Midbrain (tissue), 1 donor: ENCODE measurements at places on chromosomes 6 and 20.

GRCh38 chr6:137405806-137406205 lies 88.4 kb downstream of the OLIG3 start:
- DNase-seq: no peak

GRCh38 chr20:53957451-53958172 lies 112.8 kb downstream of the BCAS1 start:
- no peak for DNase-seq

- DNase-seq: no peak
Observed at GRCh38 chr6:110467566-110468140, 8.8 kb downstream of the SLC22A16 start.

DNA sequence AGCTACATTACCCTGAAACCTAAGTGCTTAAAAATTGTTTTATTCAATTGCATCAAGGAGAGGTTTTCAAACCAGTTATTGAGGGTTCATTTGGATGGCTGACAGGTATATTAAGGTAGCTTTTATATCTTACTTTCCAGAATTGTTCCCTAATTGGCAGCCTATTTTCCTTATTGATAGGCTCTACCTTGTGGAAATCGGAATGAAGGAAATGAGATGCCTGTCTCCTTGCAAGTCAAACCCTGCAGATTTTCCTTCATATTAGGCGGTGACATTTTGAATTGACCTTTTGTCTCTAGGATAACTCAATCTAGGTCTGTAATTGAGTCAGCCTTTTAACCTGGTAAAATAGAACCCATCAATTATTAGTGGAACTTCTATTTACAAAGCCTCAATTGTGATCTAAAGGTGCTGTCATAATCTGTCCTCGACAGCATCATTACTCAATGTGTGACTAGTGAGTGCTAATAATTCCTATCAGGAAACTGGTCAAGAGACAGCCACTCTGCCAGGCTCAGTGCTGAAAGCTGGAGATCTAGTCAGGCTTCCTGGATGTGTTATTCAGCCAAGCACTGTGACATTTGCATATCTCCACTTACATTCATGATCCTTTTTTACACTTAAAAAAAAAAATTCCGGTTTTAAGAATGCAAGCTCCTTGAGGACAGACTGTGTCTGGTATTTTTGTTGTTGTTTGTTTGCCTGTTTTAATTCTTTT lies 20.1 kb downstream of the OPRM1 start:
- DNase-seq: no peak

GRCh38 chr20:53148771-53149147 lies 176.6 kb downstream of the TSHZ2 start:
- no peak for DNase-seq

DNA sequence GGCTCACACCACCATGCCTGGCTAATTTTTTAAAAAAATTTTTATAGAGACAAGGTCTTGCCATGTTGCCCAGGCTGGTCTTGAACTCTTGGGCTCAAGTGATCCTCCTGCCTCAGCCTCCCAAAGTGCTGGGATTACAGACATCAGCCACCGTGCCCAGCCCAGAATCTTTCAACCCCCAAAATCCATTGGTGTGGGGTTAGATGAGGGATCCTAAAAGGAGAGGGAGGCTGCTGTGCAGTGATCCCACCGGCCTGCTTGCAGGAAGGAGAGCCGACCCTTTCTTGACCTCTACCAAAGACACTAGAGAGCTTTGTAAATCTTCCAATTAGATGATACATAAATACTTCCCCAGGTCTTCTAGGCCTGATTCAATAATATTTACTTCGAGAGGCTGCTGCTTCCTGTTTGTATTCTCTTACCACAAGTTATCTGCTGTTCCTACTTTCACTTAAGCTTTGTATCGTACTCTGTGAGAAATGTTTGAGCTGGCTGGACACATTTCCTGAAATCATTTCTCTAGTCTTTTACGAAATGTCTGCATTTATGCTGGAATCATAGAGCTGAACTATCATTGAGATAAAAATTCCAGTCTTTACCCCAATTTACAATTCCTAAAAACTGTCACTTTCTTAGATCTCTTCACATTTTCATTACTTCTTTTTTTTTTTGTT lies 49.3 kb upstream of the IER3 start:
- no peak for DNase-seq

DNA sequence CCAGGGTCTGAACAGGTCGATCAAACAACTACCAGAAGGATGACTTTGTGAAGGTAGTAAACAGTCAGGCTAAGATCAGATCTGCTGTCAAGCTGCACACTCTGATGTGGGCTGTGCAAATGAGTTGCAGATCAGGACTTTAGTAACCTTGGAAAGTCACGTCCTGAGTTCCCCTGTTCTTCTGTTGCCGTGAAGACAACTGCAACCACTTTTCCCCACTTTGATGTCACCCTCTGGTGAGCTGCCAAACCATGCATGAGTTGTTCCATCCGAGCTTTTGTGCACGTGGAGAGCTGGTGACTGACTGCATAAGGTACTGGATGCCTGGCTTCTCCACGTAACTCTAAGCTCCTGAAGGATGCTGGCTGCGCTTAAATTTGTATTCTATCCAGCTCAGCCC lies 111.0 kb downstream of the CD83 start:
- DNase-seq: no peak

DNA sequence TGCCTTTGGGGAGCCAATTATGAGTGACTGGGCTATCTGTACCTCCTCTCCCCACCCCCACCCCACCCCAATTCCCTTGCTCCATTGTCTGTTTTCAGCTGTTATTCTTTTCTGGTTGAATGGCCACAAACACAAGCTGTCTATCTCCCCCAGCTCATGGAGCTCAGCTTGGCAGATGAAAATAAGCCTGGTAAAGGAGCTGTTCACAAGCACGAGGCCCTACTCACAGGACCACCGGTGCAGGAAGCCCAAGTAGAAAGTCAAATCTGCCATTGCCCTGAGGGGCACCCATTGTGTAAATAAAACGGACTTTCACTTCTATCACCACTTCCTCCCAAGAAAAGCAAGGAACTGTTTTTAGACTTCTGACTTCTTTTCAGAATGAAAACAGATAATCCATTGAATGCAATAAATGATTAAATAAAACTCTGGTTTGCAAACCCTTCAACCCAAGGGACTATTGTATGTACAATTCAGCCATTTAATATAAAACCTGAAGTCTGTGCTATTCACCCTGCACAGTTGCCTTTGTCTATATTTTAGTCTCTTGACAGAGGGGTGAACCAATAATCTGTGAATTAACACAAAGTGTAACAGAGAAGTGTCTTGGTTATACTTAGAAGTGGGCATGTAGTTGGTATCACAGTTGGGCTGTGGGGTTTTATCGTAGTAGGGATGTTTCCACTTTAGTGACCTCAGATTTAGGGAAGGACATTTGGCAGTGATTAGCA lies 27.7 kb downstream of the RIPOR2 start:
- no peak for DNase-seq

DNA sequence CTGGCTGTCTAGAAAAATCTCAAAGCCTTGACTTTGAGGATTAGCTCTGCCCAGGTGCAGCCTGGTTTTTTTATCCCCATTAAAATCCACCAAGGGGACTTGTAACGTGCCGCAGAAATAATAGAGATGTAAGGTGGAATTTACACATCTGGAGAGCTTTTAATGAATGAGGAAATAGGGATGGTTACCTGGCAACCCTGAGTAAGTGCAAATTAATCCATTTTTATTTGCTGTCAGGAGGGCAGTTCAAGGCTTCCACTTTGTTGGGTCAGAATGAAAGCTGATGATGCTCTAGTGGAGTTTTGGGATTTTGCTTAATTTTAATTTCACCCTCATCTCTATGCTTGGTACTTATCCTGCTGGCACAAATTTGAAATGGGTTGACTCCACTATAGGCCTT lies 163.4 kb upstream of the CEP162 start:
- DNase-seq: no peak

GRCh38 chr6:99612551-99613408 lies 6.1 kb downstream of the PRDM13 start:
- no peak for DNase-seq

DNA sequence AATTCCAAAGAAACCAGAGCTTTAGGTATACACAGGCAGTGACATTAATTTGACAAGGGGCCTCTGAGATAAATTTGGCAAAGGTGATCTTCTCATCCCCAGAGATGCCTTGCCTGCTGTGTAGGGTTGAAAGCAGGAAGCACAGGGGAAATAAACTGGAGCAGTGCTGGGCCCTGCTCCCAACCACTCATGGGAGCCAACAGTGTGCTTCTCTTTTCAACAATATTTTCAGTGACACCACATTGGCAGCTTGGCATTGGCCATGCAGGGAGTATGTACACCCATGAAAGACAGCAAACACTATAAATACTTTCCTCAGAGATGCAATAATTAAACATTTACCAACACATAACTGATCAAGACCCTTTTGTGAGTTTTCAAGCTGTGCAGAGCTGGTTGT lies 90.7 kb upstream of the F13A1 start:
- no peak for DNase-seq

- DNase-seq: no peak
Observed at GRCh38 chr20:36342331-36343120, 36.4 kb downstream of the DLGAP4 start.

- DNase-seq: no peak
Observed at GRCh38 chr20:15047042-15047441, 709.6 kb upstream of the FLRT3 start.

DNA sequence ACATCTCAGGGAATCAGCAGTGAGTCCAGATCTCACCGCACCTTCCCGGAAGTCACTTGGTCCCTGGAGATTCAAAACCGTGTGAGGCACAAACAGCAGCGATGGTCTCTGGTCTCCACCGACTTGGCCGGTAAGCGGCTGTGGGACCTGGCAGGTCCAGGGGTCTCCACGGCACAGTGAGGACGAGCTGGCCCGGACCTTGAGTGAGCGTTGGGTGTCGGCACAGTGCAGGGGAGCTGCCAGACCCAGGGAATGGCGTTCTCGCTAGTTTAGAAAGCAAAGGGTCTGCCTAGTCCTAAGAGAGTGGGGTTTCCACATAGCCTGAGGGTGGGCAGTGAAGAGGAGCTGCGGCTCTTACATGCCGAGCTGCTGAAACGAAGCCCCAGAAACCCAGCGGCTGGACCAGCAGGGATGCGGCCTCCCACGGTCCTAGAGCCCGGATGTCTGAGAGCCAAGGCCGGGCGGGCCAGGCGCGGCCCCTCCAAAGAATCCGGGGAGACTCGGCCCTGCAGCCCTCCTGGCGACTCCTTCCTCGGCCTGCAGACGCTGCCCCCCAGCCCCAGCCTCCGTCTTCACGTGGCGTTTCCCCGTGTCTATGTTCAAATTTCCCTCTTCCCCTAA lies 185.0 kb downstream of the ERMARD start:
- DNase-seq: no peak

DNA sequence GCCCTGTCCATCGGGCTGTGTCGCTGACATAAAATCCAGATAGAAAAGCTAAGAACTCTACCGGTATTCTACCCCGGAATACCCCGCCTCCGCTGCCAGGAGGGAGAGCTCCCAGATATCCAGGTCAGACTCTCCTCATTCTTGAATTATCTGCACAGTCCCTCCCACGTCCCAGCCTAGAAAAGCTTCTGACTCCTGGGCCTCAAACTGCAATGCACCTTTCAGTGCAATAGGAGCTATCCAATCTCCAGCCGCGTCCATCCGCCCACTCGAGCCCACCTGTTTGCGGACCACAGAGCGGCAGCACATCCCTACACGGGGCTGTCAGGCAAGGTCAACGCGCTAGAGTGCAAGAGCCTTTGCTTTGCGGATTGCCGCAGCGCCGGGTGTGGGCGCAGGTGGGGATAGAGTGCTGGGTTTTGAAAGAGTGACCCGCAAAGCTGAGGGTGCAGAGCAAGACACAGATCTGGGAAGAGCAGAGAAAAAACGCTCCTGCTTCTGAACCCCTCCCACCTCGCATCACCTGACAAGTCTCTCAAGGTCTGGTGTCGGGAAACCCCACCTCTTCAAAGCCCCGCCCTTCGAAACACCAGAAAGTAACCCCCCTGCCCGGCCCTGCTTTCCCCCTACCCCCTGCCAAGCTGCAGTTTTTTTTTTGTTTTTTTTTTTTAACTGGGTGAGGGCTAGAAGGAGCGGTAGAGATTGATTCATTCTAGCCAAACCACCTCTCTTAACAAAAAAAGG lies 1.3 kb downstream of the TAPBP start:
- DNase-seq: peak; percentile 58

DNA sequence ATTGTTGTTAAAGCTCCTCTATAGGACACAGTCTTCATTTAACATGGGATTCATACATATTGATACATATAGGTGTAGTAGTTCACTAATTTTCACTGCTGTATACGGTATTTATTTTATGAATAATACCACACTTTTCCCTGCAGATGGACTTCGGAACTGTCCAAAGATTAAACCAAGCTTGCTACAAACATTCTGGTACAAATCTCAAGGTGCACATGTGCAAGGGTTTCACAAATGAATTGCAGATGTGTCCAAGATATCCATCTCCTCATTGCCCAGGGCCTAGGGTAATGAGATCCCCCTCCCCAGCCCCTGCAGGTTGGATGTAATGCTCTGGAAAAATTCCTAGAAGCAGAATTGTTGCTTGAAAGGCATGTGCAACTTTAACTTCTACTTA lies 31.4 kb downstream of the DTNBP1 start:
- no peak for DNase-seq

DNA sequence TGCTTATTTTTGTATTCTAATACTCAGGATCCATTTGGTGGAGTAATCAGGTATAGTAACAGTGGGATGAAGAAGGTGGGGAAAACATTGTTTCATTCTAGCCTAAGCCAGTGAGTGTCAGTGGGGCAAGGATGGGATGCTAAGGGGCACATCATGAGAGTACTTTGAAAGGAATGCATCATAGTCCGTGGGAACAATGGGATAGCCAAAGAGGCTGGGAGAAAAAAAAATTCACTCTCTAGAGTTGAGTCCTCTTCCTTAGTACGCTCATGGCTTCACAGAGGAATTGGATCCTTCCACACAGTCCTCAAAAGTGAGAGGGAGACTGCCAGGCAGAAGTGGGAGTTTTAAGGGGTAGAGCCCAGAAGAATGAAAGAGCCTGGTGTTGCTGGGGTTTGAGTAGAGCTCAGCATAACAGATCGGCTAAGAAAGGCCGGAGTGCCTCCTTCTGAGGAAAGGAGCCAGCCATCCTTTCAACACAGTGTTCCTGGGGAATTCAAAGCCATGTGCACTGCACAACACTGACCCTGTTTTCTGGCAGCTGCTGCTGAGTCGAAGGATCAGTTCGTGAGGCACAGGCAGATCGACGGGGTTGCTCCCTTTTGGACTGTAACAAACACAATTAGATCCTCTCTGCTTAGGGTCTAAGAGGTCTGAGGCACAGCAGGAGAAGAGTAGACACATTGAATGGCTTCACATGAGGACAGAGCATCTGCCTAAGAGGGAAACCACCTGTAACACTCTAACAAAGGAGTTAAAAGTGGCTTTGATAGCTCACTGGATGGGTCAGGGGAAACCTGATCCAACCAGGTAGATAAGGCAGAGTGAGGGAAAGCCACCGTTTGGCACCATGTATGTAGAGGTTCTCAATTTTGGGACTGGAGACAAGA lies 61.2 kb downstream of the ELOVL5 start:
- peak; percentile 67 for DNase-seq

GRCh38 chr6:19837511-19838441 lies 606 bp downstream of the ID4 start:
- no peak for DNase-seq

- DNase-seq: no peak
Observed at GRCh38 chr6:49676671-49677281, 36.6 kb downstream of the CRISP2 start.
